ENCODE measurements at places on chromosomes 1 and 21.

DNA sequence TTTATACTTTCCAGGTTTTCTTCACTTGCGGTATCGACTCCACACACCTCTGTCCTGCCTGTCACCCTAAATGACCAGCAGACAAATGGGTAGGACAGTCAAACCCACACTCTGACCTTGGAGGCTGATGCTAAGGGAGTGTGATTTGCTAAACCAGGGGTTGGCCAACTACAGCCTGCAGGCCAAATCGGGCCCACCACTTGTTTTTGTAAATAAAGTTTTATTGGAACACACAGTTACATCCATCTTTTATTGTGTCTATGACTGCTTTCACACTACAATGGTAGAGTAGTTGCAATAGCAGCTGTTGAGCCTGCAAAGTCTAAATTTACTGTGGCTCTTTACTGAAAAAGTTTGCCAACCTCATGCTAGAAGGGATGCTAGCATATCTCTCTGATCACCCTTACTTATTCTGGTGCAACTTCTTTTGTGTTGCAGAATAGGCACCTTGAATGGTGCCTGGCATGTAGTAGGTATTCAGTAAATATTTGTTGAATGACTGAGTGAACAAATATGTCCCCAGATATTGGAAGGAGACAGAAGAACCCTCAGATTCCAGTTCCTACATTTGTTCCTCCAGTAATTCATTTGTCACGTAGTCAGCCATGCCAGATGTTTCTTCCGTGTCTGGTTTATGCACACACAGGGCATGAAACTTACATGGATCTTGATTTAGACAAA, 18.6 kb downstream of the IFNGR2 start:
- no peak for DNase-seq

GRCh38 chr1:53142226-53142853, at the start of gene SLC1A7:
TSS of gene SLC1A7 (minus strand) at chr1:53142638. CDS start at chr1:53142449, 189 bp downstream.
- no peak for DNase-seq

GRCh38 chr1:20538760-20539551, 13.4 kb upstream of the FAM43B start:
- DNase-seq = no peak

GRCh38 chr1:241413974-241414373, 57.0 kb upstream of the RGS7 start:
- DNase-seq = no peak

DNA sequence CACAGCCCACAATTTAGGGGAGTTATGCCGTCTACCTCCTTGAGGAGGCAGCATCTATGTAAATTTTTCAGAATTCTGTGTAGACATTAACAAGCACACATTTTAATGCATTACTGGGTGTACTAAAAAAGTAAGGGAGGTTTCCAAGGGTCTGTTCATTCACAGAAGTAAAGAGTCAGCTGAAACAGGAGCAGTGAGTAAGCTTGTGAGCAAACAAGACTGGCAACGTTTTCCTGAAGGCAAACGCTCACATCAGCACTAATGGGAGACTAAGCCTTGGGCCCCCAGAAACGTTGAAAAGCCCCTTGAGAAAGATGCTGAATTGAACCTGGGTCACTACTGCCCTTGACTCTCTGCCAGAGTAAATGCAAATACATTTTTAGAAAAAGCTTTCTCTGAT, 25.7 kb downstream of the RPRD2 start:
- no peak for DNase-seq

DNA sequence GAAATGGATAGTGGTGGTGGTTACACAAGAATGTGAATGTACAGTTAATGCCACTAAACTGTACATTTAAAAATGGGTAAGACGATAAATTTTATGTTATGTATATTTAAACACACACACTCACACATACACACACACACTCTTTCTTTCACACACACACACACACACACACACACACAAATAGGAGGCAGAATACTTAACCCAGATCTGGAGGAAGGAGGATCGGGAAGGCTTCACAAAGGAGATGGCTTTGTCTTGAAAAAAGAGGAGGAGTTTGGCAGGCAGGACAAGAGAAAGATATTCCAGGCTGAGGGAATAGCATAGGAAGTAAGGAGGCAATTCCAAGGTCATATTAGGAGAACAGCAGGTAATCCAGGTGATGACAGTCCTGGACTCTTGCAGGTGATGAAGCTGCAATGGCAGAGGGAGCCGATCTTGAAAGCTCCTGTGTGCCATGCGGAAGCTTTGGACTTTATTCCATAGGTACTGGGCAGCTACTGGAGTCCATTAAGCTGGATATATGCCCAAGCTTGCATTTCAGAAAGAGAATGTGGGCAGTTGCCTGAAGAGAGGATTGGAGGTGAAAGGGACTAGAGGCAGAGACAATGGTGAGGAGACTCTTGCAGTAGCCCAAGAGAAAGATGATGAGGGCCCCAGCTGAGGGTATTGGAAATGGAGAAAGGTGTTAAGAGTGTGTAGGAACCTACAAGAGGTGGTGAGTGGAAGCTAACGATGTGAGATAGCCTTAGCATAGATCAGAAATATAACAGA, 15.4 kb upstream of the LYST start:
- DNase-seq = no peak

DNA sequence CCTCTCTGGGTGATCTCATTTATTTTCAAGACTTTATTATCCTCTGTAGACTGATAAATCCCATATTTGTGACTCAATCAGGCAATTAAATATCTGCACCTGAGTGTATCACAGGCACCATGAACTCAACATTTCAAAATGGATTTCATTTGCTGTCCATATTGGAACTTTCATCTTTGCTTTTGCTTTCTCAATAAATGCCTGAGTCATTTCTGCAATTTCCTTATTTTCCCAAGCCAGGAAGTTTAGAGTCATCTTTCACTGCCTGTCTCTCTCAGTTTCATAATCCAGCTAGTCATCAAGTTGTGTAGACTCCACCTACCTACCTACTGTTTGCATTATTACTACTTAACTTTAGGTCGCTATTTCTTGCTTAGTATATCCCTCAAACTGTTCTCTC, 540.9 kb downstream of the LMO4 start:
- DNase-seq = no peak

DNA sequence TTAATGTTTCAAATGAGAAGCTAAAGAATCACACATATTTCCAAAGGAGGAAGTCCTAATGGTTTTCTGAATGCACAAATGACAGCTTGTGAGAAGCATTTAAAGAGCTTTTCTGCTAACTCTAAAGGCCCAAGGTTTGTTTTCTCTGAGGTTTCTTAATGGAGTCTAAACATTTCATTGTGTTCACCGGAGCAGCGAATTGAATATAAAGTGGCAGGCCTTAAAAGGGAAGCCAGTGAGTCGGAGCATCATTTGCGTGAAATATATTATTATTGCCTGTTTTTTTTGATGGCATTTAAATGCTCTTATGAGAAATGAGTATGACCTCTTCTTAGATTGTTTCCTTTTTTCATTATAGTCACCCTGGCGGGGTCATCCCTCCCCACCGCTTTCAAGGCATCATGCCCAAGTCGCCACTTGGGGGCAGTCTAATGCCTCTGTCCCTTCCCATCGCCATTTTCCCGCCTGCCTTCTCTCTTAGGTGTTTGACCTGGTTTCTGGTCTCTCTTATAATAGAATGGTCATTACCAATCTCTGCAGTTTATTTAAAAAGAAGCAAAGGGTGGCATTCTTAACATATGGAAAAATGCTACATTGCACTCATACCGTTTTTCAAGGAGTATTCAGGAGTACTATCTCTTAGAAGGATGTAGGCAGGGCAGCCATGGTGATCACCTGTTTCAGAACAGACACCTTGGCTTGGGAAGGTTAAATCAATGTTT, 25.3 kb upstream of the OVAAL start:
- DNase-seq = peak; percentile 78

DNA sequence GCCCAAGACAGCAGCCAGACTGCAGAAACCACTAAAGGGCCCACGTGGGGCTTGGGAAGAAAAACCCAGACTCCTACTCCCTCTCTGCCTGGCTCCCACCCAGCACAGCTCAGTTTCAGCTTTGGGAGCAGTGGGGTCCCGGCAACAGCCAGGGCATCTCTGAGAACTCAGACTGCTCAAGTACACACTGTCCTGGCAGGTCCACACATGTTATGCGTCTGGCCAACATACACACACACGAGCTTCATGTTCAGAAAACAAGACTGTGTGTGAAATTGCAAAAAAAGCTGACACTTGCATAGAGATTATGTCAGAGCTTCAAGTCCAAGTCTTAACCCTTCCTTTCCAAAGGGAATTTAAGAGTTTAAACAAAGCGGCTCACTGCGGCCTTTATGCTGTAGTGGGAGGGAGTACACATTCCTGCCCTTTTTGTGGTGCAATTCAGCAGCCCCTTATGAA, 136.6 kb upstream of the CD34 start:
- peak; percentile 95 for DNase-seq

DNA sequence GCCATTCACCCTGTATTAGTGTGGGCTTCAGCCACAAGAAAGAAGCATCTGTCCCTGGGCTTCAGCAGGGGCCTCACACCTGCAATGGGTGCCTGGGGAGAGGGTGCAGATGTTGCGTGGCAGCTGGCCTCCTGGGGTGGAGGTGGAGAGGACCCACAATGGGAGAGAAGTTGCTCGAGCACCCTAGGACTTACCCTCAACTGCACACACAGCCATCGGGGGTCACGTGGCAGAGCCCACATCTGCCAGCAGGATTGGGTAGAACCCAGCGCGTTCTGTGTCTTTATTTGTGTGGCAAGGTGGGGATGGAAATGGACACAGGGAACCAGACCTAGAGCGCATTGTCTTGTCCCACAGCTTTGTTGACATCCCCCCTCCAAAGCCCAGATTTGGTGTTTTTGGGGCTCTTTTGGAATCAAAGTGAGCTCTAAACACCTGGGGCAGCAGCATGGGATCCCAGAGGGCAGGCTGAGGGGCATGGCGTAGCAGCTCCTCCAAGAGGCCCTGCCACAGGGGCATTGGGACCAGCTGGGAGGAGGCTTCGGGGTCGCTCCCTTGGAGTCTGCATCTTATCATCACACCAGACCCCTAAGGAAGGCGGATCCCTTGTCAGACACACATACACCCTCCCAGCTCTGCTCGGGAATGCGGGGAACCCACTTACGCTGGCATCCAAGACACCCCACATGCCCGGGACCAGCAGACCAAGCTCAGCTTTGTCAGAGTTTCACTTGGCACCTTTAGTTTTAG, 5.1 kb downstream of the ABCG1 start:
- peak; percentile 58 for DNase-seq

DNA sequence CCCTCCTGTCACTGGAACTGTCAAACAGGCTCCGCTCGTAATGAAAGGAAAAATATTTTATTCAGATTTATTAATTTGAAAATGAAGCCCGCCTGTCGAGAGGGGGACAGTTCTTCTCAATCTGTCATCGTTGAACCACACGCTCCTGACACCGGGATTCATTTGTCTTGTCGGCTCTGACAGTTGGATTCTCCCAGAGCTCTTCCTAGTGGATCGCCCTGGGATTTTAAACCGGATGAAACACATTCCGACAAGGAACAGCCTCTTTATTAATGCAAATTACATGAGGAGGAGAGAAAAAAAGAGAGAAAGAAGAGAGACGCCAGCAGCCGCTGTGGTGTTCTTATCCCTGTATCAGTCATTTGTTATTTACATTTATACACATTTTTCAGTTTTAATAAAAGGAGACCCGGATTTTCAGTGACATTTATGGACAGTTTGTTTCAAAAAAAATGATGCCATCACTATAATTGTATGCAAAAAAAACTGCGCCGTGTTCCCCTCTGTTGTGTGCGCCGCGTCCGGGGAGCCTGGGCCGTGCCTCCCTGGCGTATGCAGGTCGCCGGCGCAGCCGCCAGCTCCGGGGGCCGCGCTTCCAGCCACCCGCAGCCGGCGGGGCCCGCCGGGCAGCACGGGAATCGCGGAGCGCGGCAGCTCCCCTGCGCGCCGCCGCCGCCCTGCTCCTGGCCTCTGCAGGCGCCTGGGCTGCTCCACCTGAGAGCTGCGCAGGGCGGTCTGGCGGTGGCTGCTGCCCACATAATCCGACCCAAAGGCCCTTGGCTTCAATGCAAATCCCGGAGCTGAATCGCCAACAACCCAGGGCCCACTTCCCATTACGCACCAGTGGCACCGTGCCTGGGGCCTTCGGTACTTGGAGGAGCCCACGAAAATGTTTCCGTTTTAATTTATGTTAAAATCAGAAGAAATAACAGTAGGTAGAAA, 237.9 kb upstream of the PBX1 start:
- peak; percentile 65 for DNase-seq

GRCh38 chr1:6184083-6184783, 4.1 kb upstream of the CHD5 start:
- DNase-seq = no peak

GRCh38 chr1:81340239-81340638, 460.5 kb upstream of the ADGRL2 start:
- no peak for DNase-seq

- no peak for DNase-seq
Measured at GRCh38 chr1:66626261-66626660, 92.3 kb downstream of the SGIP1 start.

DNA sequence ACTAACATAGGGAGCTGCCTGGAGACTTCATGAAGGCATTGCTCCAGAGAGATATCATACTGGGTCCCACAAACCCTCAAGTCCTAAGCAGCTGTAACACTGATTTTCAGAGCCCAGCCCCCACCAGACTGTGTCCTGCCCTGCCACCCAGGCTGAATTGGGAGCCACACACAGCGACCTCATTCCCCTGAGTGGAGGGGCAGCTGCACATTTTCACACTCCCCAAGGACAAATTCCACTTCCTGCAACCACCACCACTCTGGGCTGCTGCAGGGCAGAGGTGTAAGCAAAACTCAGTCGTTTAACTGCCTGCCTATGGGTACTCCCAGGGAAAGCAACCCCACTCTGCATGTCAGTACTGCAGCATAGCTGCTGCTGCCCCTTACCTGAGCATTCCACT, 19.8 kb downstream of the DTL start:
- DNase-seq = no peak

DNA sequence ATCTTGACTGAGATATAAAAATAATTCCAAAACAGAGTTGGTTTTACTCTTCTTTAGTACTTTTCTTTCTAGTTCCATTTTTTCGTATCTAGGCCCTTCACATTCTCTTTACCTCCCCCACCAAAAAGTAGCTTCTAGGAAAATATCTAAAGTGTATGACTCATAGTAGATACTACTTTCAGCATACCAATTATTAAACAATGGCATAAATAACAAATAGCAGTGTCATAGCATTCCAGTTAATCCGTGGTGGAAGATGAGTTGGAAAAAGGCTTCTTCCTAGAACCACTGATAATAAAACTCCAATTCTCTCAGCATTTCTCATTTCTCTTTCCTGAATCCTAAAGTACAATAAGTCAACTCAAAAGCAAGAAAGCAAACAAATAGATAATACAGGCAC, 859.0 kb upstream of the B3GALT2 start:
- no peak for DNase-seq

- DNase-seq = no peak
Measured at GRCh38 chr1:64487061-64487460, 17.1 kb downstream of the CACHD1 start.

- no peak for DNase-seq
Measured at GRCh38 chr1:154583773-154584172, 16.2 kb downstream of the CHRNB2 start.
